GM12878 (cell line): ENCODE measurements at places on chromosomes 13 and 19. TPM values are rescaled to one million over a fixed set of nuclear protein-coding genes. Genes with fewer than 3 reads are reported as not detected.

The COMP gene
- polyA plus RNA-seq = 0.17 TPM in 1 of 2 replicates, not detected in the other

The USHBP1 gene
- 0.44 TPM in 1 of 2 replicates, not detected in the other for polyA plus RNA-seq

The ANKRD24 gene
- polyA plus RNA-seq = 0.10 and 0.35 TPM in 2 replicates

The OR10H1 gene
- polyA plus RNA-seq = not detected in 2 replicates

The SBNO2 gene
- 2.6 and 5.9 TPM in 2 replicates for polyA plus RNA-seq

The MIR17HG gene
- polyA plus RNA-seq = 3.4 and 4.4 TPM in 2 replicates

The C19orf33 gene
- not detected in 2 replicates for polyA plus RNA-seq

The PIAS4 gene
- 8.1 and 12.0 TPM in 2 replicates for polyA plus RNA-seq

The EVI5L gene
- polyA plus RNA-seq = 3.5 and 4.6 TPM in 2 replicates

The SIGLEC12 gene
- 0.06 TPM in 1 of 2 replicates, not detected in the other for polyA plus RNA-seq

DNA sequence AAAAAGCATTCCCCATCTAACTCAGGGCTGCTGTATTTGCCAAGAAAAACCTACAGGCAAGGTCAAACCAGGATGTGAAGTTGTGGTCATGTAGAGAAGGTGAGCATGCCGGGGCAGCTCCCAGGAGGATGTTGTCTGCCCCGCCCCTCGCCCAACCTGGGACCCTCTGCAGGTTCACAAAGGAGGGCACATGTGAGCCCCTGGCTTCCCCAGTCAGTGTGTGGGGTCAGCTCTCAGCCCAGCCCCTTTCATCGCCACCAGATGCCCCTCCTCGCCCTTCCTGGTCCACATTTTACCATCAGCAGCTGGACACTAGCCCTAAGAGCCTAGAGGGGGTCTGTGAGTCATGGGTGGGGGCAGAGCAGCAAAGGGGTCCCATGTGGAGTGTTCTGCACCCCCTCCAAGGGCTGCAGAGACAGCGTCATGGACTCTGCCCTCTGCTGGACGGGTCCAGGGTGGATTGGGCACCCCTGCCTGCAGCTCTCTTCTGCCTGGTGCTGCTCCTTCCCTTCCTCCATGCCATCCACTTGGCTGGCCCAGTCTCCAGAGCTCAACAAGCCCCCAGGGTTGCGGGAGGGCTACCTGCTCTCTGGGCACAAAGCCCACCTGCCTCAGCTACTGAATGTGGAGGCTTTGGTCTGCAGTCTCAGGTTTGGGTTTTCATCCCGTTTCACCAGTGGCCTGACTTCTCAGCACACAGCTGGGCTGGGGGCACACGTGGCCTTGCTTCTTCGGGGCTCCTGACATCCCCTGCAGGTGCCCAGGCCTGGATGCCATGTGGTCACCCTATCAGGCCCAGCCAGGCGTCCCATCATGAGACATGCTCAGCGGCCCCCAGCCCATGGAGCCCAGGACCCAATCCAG, 3.7 kb downstream of the PLEKHF1 start:
- DNase-seq = no peak

DNA sequence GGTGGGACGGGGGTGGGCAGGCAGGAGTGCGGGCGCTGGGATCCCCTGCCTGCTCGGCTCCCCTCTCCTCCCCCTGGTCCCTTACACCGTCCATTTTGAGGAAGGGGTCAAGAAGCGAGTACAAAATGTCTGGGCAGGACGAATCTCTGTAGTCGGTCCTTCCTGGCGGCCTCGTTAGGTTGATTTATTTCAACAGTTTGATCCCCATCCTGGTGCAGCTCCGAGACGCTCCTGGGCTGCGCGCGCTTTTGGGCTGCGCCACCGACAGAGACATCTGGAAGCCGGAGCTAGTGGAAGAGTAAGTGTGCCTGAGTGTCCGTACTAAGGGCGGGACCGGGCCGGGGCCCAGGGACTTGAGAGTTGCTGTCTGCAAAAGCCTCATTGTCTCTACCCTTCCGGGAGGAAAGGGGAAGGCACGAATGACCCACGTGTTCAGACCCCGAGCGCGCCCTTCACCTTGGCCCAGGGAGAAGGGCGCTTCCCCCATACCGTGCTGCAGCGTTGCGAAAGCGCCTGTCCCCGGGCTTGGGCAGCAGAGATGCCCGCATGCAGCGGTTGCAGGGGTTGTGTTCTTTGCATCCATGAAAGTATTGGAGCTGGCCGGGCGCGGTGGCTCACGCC, 1.8 kb downstream of the ZNF114 start:
- no peak for DNase-seq

- DNase-seq = no peak
Observed at GRCh38 chr13:27481766-27482165, 31.4 kb upstream of the MTIF3 start.

GRCh38 chr13:32859707-32860292, 156.4 kb upstream of the KL start:
- no peak for DNase-seq

DNA sequence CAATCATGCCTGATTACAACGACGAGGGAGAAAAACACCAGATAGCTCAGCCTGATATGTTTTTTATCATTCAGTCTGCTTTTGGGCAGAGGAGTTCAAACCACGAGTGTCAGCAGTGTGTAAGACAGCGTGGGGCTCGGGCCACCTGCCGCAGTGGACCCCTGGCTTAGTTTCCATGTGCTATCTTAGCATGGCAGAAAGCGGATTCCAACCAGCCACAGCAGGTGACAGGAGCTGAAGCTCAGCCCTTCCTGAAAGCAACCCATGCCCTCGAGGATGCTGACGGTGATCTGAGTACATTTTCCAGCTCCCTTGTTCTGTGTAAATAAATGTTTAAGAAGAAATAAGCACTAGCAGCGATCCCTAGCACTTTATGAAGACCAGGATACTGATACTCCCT, 32.2 kb upstream of the MBNL2 start:
- DNase-seq = no peak

- no peak for DNase-seq
Observed at GRCh38 chr19:34788074-34788473, 15.1 kb upstream of the ZNF599 start.

- DNase-seq = no peak
Observed at GRCh38 chr13:26307701-26308100, 53.8 kb downstream of the CDK8 start.

DNA sequence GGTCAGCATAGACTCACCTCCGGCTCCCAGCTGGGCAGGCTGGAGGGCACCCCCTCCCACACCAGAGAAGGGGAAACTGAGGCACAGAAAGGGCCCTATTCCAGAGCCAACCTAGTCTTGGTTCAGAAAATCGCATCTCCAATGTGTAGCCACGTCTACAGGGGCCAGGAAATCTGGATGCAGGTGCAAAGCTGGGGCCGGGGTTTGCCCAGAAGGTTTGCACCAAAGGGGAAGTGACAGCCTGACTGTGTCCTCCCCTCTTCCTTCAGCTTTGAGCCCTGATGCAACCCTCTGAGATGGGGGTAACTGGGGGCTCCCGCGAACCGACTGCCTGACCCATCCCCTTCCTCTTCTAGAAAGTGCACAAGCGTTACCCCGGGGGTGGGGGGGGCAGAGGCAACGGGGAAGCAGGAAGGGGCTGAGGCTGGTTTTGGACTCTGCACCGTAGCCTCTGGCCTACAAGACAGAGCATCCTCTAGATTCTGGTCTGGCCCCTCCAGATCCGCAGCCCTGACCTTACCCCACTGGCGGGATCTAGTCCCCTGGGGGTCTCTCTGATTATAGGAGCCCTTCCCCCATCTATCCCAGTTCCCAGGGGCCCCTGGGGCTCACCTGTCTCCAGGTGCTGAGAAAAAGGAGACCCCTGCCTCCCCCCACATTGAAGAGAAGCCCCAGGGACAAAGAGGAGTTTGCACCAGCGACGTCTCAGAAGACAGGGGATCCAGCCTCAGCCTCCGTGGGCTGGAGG, 1.1 kb upstream of the ONECUT3 start:
- DNase-seq = no peak

DNA sequence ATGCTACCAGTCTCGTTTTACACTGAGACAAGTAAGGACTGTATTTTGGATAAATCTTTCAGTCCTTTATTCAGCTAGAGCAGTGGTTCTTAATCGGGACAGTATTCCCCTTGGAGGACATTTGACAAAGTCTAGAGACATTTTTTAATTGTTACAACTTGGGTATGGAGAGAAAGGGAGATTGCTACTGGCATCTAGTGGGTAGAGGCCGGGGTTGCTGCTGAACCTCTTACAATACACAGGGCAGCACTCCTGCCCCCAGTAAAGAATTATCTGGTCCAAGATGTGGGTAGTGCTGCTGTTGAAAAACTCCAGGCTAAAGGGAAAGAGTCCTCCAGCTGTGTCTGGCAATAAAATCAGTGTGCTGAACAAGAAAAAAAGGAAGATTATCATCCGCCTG, 334.8 kb downstream of the SLC7A1 start:
- DNase-seq = no peak

- DNase-seq = no peak
Observed at GRCh38 chr13:76049376-76049746, 413.2 kb downstream of the LMO7 start.

DNA sequence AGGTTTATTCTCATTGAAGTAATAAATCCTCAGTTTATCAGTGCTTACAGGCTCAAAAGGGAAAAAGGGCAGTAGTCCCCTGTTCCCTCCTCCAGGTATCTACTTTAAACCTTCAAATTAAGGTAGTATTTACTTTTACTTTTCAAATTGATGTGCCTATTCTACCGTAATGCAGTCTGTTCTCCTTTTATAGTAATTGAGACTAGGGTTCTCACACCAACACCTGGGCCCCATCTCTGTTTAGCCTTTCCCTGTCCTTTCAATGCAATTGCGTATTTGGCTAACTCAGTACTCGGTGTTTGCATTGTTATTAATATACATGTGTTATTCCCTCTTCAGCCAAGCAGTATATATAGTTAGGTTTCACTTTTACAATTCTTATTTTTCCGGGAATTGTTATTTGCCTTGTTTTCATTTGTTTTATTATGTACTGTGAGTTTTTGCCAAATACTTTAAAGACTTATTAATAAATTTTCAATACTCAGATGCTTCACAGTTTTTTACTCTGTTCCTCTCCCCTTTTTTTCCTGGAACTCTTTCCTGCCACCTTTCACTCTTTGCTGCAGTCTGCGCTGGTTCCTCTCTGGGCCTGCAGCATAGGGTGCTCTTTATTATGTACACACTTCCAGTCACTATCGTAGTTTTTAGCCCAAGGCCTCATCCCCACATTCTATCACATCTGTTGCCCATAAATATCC, 30.3 kb downstream of the USPL1 start:
- no peak for DNase-seq

- no peak for DNase-seq
Observed at GRCh38 chr19:30023330-30023729, 81.3 kb downstream of the URI1 start.

- no peak for DNase-seq
Observed at GRCh38 chr13:19158006-19158405, 23.6 kb downstream of the TUBA3C start.

DNA sequence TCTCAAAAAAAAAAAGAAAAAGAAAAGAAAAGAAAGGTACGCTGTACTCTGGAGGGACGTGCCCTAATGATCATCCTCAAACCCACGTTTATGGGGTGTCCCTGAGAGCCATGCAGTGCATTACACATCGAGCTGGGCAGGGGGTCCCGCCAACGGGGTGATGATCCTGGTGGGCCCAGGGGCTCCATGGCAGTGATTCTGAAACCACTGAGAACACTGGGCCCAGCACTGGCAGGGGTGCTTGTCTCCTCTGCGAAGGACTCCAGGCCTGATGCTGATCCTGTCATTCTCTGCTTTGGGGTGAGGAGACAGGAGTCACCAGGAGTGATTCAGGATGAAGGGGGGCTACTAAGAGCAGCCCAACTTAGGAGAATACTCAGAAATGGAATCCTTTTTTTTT, 18.7 kb downstream of the MOB3A start:
- DNase-seq = no peak

- no peak for DNase-seq
Observed at GRCh38 chr13:24624801-24625231, 55.4 kb upstream of the ATP12A start.

DNA sequence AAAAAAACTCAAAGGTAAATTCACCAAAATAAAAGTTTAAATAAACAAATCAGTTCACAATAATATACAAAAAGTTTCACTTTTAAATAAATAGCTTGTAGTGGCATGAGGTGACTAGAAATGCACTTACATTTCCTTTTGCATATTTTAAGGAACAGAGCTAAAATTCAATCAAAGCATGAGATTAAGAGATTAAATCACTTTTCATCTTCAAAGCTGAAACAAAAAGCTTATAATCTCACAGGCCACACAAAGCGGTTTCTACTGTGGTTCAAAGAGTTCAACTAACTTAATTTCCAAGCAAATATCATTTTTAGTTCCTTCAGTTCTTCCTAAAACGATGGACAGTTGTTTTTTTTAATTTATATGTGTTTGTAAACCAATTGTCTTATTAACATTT, 38.9 kb downstream of the TSC22D1 start:
- no peak for DNase-seq

DNA sequence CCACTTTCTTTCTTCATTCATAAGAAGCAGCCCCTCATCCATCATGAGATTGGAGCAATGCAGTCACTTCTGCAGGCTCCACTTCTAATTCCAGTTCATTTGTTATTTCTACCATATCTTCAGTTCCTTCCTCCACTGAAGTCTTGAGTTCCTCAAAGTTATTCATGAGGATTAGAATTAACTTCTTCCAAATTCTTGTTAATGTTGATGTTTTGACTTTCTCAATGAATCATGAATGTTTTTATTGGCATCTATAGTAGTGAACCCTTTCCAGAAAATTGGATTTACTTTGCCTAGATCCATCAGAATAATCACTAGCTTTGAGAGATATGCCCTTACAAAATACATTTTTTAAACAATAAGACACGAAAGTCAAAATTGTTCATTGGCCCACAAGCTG, 2567.7 kb upstream of the PCDH20 start:
- no peak for DNase-seq

DNA sequence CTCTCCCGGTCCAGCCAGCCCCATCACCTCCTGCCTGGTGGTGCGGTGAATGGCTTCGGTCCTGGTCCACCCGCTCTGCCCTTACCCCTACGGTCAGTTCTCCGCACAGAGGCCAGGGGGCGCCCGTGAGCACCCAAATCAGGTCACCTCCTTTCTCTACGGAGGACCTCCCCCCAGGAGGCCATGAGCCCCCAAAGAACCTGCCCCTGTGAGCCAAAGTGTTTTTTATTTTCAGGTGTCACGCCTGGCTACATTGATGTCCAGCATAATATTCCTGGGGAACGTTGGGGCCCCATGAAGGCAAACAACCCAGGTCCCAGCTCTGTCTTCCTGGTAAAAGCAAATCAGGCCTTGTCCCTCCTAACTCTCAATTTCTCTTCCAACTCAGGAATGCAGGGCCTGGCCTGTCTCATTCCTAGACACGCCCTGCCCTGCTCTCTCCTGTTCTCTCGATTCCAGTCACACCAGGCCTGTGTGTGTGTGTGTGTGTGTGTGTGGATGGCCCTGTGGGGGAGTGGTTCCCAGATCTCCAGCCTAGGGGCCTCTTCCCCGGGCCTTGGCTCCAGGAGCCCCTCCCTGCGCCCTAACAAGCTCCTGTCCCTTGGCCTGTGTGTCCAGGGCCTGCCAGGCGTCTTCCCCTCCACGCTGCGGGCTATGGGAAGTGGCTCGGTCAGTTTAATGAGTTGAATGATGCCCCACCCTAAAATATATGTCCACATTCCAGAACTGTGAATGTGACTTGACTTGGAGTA, 9.7 kb upstream of the GIPC1 start:
- DNase-seq = no peak

- DNase-seq = no peak
Observed at GRCh38 chr13:111327730-111328573, 7.5 kb downstream of the TEX29 start.

- DNase-seq = no peak
Observed at GRCh38 chr13:96652506-96652905, 341.8 kb downstream of the OXGR1 start.

- DNase-seq = no peak
Observed at GRCh38 chr19:3005345-3005744, 23.7 kb downstream of the TLE2 start.
